Liver (tissue), 10 donors: ENCODE measurements at places on chromosomes 2 and 18.

DNA sequence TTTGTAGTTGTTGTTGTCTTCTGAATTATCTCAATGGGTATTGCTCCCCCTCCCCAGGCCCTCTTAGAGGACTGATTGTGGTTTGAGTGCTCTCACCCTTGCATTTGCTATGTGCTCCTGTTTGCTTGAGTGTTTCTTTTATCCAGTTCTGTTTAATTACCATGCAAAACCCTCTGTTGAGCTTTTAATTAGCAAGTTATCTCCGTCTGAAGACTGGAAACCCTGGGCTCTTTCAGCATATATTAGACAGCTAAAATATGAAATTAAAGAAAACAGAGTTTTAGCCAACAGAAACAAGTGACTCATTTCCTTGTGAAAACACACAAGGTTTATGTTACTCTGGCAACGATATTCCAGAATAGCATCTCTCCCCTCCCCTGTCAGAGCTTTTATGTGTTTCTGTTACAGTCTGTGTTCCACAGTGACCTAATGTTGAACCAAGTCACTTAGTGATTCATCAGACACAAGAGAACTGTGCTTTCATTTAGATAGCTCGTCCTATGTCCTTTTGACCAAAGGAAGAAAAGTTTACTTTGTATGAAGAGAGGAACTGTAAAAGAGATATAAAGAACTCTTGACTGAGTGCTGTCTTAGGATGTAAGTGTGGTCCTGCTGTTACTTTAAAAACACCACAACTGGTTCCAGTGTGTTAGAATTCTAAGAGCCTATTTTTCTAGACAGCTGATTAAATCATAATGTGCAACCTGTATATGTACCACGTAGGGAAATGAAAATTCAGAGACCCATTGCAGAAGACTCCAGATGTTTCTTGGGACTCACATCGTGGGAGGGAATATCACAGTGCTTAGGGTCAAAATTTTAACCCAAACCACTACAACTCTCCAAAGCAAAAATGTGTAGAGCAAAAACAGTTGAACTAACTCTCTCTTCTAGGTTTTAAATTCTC lies 172.8 kb upstream of the RBMS1 start:
- no peak for DNase-seq

- no peak for DNase-seq
Observed at GRCh38 chr18:12963069-12963468, 15.3 kb downstream of the SEH1L start.

- no peak for DNase-seq
Observed at GRCh38 chr2:120287183-120288015, 34.7 kb downstream of the RALB start.

DNA sequence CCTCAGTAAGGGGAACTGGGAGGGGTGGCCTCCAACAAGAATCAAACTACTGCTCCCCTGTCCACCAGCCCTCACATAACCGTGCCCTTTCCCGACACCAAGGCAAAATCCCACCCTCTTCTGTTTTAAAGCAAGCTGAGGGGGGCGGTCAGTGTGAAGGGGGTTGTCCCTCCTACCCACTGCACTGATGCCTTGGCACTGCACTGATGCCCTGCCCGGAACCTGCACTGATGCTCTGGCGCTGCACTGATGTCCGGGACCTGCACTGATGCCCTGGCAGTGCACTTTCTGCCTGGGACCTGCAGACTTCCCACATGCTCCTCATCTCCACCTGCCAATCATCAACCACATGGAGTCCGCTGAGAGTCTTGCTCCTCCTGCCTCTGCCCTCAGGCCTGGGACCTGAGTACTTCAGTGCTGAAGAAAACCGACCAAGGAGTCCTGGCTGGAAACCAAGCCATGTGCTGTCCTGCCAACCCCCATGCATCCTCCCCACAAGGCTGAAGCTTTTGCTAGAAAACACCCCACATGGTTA lies 179.5 kb downstream of the SMAD2 start:
- DNase-seq, result peak; percentile 25

DNA sequence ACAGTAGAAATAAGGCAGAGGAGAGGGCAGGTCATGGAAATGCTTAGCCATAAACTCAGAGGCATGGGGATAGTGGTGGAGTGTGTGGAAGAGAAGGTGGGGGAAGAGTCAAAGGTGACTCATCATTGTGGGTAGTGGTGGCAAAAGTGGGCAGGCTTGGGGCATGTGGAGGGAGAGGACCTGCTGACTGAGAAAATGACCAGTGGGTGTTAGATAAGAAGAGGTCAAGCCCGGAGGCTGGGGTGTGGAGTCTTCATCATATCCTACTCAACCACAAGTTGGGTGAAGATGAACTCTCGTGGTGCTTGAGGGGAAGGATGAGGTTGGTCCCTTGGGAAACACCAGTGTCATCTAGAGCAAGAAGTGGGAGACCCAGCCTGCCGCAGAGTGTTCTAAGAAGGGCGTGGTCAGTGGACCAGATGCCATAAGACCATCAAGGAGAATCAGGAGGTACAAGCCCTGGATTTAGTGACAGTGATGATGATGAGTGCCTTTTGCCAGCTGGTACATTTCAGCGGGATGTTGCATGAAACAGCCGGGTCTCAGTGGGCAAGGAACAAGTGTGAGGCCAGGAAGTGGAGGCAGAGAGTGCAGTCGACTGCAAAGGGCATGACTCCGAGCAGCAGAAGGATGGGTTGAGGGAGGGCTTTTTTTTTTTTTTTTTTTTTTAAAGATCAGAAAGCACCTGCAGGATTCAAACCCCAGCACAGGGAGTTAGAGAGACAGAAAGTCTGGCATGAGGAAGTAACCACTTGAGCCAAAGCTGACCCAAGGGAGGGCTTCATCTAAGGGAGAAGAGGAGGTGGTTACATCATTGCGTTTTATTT lies 122.6 kb upstream of the SPRED2 start:
- no peak for DNase-seq

DNA sequence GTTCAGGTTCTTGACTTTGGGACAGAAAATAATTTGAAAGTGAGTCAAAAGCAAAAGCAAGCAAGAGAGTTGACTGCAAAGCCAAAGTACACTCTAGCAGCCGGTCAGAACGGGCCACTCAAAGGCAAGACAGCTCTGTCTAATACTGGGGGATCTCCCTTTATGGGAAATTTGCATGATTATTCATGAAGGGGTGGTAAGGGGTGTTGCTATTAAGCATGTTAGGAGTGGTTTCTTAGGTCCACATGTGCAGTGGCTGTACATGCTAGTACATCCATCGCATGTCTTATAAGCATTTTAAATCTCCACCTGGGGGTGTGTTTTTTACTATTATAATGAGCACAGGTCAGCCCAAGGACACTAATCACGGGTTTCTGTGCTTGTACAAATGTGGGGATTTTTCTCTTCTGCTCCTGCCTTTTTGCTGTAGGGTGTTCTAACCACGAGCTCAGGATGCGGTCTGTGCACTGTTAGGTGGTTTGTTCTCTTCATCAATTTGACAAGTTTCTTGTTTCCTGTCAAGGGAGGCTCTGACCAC lies 60.2 kb upstream of the SPP2 start:
- DNase-seq, result no peak

- no peak for DNase-seq
Observed at GRCh38 chr18:67840379-67840778, 323.9 kb upstream of the DSEL start.

- DNase-seq, result no peak
Observed at GRCh38 chr2:190129421-190130199, 67.1 kb upstream of the MSTN start.

DNA sequence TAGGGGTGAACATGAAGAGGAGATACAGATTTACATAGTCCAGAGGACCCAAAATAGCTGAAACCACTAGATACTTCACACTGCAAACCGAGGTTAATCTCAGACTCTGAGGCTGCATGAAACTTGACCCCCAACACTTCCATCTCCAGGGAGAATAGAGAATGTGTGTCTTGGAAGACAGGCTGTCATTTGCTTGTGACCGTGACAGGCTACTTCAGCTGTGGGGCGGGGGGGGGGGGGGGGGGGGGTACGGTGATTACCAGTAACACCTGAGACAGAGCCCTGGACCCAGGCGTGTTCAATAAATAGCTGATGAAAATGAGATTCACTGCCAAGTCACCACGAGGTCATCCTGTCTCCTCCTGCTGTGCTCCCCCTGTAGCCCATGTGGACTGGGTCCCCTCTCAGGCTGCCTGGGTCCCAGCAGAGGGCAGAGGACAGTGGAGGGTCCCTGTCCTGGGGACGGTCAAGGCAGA lies 5.7 kb upstream of the KLHL29 start:
- DNase-seq, result no peak

GRCh38 chr2:46695283-46695682 lies 215.9 kb downstream of the TMEM247 start:
- DNase-seq, result no peak

DNA sequence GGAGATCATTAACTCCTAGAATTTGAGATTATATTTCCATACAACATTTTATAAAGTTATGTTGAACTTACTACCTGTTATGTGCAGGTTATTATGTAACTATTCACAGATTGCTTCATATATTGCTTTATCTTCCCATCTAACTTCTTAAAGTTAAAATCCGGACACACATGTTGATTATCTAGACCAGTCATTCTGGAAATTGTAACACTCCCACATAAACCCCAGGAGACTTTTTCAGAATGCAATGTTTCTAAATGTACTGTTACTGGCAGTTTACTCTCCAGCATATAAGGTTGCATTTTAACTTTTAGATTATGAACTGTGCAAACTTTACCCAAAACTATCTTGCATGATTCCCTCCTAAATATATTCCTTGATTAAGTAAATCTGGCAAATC lies 70.5 kb upstream of the FAM117B start:
- no peak for DNase-seq

DNA sequence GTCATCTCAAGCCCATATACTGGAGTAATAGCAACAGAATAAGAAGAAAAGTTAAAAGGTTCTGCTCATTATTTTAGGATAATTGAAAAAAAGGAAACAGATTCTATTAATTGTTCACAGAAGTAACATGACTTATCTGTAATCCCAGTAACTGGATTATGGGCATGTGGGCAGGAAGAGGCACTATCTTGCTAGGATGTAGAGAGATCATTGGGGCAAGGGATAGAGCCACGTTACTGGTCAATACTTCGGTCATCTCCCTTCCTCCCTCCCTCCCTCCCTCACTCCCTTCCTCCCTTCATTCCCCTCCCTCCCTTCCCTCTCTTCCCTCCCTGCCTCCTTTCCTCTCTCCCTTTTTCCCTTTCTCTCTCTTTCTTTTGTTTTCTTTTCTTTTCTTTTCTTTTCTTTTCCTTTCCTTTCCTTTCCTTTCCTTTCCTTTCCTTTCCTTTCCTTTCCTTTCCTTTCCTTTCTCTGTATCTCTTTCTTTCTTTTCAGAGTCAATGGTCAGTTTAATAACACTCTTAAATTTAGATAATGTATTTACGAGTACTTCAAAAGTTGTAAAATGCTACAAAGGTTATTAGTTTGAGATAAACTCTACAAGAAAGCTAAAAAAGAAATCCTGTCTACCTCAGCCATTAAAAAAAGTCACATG lies 82.8 kb downstream of the FHOD3 start:
- DNase-seq, result no peak

DNA sequence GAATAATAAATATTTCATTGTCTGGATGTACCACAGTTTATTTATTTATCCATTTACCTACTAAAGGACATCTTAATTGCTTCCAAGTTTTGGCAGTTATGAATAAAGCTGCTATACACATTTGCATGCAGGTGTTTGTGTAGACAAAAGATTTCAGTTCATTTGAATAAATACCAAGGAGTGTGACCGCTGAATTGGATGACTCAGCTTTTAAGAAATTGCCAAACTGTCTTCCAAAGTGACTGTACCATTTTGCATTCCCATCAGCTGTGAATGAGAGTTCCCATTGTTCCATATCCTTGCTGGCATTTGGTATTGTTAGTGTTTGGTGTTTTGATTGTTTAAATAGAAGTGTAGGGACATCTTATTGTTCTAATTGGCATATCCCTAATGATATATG lies 36.2 kb upstream of the FMNL2 start:
- DNase-seq, result no peak

GRCh38 chr2:36351736-36352349 lies 3.7 kb upstream of the CRIM1 start:
- no peak for DNase-seq

GRCh38 chr2:143259368-143259958 lies 130.2 kb downstream of the ARHGAP15 start:
- DNase-seq, result peak; percentile 60

- DNase-seq, result no peak
Observed at GRCh38 chr2:8219096-8219495, 462.8 kb upstream of the ID2 start.

GRCh38 chr18:79692886-79693285 lies 13.3 kb downstream of the CTDP1 start:
- DNase-seq, result no peak

DNA sequence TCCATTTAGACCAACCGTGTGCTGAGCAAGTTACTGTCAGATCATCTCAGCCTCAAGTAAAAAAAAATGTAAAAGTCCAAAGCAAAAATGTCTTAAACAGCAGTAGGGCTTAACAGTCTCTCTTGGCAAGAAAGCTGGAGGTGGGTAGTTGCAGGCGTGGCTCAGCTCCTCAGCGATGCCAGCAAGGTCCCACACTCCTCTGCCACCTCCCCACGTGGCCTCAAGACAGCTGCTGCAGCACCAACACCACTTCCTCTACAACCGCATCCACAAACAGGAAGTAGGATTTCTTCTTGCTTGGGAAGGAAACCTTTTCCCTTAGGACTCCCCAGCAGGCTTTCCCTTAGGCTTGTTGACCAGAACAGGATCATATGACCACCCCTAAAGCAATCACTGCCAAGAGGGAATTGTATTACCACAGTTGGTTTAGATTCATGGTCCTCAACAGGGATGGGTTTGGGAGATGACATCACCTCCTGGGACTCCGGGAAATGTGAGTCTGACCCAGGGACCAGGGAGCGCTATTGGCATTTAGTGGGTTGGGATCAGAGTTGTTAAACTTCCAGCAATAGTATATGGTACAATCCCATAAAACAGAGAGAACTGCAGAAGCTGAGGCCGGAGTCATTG lies 97.1 kb downstream of the MAPK4 start:
- DNase-seq, result no peak

DNA sequence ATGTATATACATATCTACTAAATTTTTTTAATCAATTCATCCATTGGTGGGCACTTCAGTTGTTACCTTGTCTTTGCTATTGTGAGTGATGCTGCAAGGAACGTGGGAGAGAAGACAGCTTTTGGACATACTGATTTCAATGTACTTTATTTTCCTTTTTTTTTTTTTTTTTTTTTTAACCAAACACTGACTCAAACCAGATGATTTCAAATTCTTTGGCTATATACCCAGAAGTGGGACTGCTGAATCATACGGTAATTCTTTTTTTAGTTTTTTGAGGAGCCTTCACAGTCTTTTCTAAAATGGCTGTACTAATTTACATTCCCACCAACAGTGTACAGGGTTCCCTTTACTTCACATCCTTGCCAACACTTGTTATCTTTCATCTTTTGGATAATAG lies 204.7 kb downstream of the INSIG2 start:
- no peak for DNase-seq

GRCh38 chr2:16434393-16434792 lies 231.2 kb downstream of the CYRIA start:
- no peak for DNase-seq

GRCh38 chr2:212548455-212548819 lies 9.8 kb upstream of the ERBB4 start:
- DNase-seq, result no peak

DNA sequence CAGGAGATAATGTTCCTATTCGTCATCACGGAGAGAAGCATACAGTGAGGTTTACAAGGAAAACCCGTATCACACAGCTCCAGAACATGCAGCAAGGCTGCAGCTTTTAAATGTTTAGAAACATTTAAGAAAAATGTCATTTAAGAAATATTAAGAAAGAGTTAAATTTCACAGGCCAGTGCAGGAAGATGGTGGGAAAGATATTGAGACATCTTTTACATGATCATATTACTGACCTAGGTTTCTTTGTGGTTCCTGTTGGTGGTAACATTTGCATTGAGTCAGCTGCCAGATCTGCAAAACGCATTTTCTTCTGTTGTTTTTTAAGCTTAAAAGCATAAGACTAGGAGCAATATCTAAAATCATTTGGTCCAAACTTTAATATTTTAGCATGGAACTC lies 44.9 kb downstream of the CPO start:
- DNase-seq, result no peak
